ENCODE measurements at places on chromosomes 13 and 19.

GRCh38 chr13:114328034-114328433, 13.7 kb downstream of the CHAMP1 start:
- no peak for DNase-seq

GRCh38 chr13:63901630-63902029, 2486.0 kb upstream of the PCDH20 start:
- no peak for DNase-seq

DNA sequence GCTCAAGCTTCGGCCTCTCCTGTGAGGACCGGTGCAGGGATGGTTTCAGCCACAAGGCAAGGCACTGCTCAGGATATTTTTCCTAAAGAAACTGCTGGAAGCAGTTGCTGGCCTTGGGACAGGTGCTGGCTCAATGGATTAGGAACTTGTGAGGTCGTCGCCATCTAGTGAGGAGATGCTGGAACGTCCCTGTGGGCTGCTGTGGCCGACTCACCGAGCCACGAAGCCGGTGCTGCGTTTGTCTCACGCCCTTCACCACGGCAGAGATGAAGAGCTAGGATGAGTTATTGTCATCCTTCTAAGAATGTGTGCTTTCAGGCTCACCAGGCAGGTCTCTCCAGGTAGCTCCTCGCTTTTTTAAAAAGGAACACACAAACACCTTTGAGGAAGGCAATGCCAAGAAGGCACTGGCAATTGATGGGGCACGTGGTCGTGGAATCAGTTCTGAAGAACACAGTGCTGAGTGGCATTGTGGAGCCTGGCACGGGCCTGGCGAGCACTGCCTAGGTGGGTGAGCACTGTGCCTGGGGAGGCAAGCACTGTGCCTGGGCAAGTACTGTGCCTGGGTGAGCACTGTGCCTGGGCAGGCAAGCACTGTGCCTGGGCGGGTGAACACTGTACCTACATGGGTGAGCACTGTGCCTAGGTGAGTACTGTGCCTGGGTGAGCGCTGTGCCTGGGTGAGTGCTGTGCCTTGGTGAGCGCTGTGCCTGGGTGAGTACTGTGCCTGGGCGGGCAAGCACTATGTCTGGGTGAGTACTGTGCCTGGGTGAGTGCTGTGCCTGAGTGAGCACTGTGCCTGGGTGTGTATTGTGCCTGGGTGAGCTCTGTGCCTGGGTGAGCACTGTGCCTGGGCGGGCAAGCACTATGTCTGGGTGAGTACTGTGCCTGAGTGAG, 140.4 kb downstream of the TEX29 start:
- DNase-seq: no peak

GRCh38 chr13:51794964-51795363, 9.0 kb downstream of the DHRS12 start:
- no peak for DNase-seq

GRCh38 chr13:53254500-53254899, 225.9 kb downstream of the OLFM4 start:
- DNase-seq: no peak

DNA sequence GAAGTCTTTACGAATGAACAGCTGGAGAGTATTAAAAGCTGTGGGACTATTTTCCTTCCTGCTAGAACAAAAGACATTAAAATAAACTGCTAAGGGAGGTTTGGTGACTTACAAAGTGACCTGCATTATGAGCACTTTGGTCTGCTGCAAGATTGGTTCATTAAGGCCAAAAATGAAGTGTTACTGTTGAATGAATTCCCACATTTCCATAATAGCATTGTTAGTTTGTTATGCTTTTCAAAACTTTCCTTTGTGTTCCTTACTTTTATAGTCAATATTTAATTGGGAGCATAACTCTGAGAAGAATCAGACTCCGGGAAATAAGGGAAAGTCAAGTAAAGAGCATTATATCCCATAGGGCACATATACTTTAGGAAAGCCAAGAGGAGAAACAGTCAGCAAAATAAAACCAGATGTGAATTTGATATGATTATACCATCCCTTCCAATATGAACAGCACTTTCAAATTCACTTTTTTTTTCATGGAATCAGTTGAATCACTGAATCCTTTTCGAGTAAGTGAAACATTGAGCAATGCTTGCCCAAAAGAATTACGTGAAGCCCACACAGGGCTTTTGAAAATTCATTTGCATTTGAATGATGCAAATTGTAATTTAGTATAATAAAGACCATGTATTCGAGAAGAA, 112.6 kb downstream of the KCTD12 start:
- DNase-seq: no peak

DNA sequence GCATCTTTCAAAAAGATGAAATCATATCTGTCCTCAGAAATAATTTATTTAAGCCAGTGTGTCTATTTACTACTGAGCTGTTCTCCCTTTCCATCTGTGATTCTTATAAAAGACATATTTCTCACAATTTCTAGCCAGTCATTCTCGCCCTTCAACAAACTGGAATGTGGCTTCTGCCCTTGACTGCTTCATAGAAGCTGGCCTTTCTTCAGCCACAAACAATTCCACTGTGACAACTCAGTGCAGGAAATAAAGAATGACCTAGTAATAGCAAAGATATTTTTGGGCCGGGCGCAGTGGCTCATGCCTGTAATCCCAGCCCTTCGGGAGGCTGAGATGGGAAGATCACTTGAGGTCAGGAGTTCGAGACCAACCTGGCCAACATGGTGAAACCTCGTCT, 655.5 kb downstream of the PCDH9 start:
- no peak for DNase-seq

DNA sequence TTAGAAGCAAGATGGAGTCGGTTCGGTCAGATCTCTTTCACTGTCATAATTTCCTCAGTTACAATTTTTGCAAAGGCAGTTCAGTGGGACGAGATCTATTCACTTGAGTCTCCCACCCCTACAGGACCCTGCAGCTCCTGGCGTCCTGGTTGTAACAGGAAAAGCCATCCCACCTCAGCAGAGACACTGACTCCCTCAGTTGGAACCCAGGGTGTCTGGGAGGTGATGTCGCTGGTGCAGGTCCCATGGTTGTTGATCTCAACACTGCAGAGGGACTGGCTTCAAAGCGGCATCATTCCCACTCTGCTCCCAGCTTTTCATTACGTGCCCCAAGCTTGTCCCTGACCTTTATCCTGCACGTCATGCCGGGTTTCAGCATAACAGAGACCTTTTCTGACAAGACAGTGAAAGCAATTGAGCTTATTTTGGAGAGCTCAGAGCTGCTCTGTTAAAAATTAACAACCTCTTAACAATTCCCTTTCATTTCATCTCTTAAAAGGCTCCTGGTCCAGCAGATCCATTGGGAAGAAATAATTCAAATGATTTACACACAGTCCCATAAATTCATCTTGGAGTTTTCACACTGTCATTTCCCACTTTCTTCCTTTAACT, 17.6 kb upstream of the COG3 start:
- DNase-seq: no peak

DNA sequence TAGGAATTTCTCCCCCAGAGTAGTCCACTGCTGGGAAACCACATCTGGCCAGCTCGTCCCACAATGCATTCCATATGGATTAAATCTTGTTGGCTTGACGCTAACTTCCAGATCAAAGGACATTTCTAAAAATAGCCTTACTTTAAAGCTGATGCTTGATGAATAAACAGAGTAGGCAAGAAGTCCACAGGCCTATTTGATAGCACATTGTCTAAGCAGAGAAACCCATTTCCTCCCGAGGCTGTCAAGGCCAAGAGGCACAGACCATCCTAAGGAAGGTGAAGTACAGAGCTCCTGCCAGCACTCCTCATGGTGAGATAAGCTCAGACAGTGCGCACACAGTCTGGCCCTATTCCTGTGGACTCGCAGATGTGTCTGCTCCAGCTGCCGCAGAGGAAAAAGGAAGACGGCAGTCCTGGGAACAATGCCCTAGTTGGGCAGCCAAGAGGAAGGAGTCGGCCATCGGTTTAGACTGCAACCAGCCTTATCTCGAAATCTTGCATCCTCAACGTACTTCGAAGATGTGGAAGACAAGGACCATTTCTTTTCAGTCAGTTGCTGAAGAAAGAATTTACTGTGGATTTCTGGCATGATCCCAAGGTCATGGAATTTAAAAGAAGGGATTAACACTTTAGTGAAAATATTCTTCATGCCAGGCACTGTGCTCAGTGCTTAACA, 156.8 kb downstream of the RGCC start:
- no peak for DNase-seq

DNA sequence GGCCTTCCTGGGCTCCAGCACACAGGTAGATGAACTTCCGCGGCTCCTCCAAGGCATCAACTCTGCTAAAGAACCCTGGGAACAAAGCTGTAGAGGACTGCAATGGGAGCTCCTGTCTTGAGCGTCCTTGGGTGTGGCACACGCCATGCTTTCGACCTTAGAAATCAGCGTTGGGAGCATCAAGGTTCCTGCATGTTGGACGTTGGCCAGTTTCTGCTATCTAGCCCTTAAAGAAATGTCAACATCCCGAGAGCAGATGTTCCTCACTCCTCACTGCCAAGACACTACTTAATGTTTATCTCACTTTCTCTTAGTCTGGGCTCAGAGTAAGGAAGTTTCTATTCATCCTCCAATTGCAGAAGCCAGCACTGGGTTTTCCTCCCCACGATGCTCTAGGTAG, 70.6 kb upstream of the MEDAG start:
- no peak for DNase-seq
